CD4-positive, alpha-beta T cell treated with Interleukin-1 beta for 1 hour (primary cell): ENCODE measurements at places on chromosomes 7 and 10.

DNA sequence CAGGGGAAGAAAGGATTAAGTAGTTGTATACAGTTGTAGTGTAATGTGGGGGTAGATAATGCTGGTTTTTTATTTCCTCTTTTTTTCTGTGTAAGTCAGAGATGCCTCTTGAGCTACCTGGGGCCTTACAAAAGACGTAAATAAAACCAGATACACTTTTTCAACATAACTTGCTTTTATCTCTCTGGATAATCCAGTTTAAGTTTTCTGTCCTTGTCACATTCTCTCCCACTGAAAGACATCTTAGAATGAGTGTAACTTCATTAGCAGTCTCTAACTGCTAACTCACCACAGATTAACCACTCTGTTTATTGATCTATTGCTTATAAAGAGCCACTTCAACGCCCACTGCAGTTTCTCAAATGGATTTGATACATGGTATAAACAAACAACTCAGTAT lies 64.1 kb upstream of the LRRN3 start:
- no peak for DNase-seq

DNA sequence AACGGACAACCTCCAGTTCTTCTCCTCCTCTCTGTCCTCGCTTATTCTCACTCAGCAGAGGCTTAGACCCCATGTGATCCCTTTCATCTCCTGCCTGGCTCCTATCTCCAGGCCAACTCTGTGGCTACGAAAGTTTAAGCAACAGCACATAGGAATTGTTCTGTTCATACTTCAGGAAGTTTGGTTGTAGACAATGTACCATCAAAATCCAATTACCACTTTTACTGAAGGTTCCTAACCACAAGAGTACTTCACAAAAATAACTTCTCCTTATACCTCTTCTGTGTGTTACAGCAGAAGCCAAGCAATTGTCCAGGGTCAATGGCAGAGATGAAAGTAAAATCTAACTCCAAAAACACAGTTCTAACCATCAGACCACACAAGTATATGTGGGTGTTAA lies 80.0 kb downstream of the SLC25A13 start:
- no peak for DNase-seq

DNA sequence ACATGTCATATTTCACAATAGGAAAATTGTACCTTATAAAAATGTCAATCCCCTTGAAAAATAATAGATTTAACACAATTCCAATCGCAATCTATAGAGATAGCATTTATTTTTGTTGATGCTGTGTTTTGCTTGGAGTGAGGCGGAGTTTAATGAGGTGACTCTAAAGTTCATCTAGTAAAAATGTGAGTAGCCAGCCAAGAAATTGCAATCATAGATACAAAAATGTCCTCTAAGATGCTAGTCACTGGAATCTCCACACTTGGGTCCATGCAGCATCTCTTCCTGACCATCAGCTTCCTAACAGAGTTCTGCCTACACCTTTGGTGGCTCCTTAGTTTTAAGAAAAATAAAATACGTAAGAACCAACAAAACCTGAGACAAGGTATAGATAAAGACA lies 44.9 kb downstream of the GLI3 start:
- no peak for DNase-seq

DNA sequence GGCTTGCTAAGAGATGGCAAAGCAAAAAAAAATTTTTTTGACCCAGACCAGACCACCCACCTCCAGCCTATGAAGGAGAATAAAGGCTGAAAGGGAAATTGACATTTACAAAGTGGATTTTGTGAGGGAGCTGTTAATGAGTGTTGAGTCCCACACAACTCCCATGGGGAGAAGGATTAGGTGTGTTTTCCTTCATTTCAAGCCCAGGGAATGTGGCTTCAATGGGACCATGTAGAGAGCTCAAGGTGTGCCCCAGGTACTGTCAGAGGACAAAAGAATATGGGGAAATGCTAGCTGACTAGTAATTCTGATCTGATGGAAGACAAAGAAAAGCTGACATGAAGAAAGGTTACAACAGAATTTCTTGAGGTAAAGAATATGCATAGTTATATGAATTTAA lies 48.8 kb upstream of the COL1A2 start:
- no peak for DNase-seq

GRCh38 chr7:129163875-129164544 lies 19.5 kb downstream of the TSPAN33 start:
- DNase-seq = no peak

GRCh38 chr7:143511593-143512047 lies 33.9 kb downstream of the TAS2R41 start:
- DNase-seq = no peak

- no peak for DNase-seq
Measured at GRCh38 chr10:93096901-93097300, 23.2 kb downstream of the CYP26A1 start.

DNA sequence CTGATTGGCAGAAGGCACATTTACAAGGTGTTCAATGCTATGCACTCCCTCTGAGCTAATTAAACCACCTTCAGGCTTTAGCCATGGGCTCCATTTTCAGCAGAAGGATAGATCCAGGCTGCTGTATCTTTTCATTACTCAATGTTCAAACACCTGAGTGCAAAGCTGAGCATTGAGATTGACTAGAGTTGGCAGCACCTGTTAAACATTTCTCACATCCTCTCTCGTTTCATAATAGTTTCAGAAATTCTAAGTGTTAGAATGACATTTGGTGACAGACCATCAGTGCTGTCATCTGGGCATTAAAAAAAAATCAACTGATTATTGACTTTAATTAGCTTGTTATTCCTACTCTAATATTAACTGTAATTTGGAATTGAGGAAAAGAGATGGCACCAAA lies 187.1 kb upstream of the SEMA3E start:
- DNase-seq = no peak
